Stimulated activated CD8-positive, alpha-beta memory T cell treated with anti-CD3 and anti-CD28 coated beads, Interleukin-4, amount 100 ng/mL, for 4 hours (primary cell): ENCODE measurements at places on chromosomes 1 and 21.
A peak's percentile ranks its signal among the peaks of the same experiment; 100 is the strongest.

GRCh38 chr1:110084227-110085078 is 14.0 kb upstream of the ALX3 start:
- DNase-seq, result no peak

DNA sequence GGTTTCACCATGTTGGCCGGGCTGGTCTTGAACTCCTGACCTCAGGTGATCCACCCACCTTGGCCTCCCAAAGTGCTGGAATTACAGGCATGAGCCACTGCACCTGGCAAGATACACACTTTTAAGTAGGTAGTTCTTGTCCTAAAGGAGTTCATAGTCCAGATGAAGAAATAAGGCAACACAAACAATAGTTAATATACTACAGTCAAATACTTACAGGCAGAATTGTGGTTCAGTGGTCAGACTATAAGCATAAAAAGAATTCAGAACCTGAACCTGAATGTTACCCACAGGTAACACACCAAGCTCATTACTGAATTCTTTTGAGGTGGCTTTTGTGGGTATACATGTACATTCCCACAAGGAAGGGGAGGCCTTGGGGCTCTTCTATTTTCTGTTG is 1.8 kb downstream of the SDHB start:
- no peak for DNase-seq

DNA sequence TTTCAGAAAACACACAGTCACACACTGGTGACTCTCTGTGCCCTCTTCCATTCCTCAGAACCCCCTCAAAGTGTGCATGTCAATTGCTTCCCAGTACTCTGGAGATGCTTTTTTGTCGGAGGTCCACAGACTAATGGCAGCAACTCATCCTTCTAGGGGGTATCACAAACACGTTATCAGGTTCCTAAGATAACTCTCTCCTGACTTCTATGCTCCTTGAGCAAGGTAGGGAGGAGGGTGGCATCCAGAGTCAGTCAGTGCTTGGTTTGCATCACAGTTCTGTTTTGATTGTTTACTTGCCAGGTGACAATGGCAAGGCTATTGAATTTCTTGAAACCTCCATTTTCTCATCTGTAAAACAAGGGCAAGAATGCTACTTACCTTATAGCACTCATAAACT is 39.4 kb upstream of the DYNLT5 start:
- no peak for DNase-seq

GRCh38 chr21:46153247-46154154 is 1.9 kb downstream of the FTCD start:
- peak; percentile 25 for DNase-seq

- DNase-seq, result no peak
These were observed 351 bp downstream of the MIXL1 start for GRCh38 chr1:226223786-226224244.

DNA sequence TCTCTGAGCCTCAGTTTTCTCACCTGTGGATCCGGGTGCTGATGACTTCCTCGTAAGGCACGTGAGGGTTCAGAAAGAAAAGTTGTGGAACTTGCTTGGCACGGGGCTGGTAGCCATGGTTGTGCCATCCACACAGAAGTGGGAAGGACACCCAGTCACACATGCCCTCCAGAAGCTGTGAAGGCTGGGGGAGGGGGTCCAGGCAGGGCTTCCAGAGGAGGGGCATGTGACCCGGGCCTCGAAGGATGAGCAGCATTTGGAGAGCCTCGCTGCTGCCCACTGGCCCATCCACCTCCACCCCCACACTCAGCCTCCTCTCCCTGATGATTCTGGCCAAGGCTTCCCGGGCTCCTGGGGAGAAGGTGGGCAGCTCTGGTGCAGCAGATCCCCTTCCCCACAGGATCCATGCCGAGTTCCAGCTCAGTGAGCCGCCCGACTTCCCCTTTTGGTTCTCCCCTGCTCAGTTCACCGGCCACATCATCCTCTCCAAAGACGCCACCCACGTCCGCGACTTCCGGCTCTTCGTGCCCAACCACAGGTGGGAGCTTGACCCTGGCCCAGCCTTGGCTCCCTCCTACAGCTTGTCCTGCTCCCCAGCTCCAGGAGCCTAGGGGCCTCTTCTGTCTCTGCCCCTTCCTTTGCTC is 9.4 kb downstream of the SELENON start:
- no peak for DNase-seq

- DNase-seq, result no peak
These were observed 78.2 kb downstream of the SLC16A1 start for GRCh38 chr1:112877750-112878149.

DNA sequence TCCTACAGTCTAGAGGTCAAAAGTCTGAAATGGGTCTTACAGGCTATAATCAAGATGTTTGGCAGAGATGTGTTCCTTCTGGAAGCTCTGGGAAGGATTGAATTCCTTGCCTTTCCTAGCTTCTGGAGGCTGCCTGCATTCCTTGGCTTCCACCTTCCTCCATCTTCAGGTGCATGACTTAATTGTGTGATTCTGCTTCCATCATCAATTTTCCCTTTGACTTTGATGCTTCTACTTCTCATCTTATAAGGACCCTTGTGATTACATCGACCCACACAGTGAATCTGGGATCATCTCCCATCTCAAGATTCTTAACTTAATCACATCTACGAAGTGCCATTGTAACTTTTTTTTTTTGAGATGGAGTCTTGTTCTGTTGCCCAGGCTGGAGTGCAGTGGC is 111.4 kb downstream of the UCK2 start:
- DNase-seq, result no peak

GRCh38 chr1:22184892-22185612 is 42.2 kb upstream of the WNT4 start:
- DNase-seq, result no peak

- no peak for DNase-seq
These were observed 19.6 kb downstream of the EDN2 start for GRCh38 chr1:41464885-41465284.

- DNase-seq, result no peak
These were observed 896 bp downstream of the LYSMD1 start for GRCh38 chr1:151164732-151165280.

- no peak for DNase-seq
These were observed 22.2 kb upstream of the PRSS38 start for GRCh38 chr1:227793079-227793947.

DNA sequence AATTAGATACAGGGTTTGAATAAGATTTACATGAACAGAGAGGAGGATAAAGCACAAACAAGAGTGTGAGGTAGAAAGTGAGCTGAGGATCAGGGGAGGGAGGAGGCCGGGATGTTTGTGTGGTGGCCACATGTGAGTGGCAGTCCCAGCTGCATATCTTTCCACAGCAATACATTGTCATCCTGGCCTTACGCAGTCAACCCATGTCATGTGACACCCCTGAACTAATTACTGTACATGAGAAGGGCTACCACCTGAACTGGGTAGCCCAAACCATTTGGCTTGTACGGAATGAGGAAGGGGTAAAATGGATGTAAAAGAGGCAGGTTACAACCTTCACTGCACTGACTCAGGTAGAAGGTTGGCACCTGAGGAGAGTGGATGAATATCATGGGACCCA is 4.2 kb downstream of the SLAMF7 start:
- DNase-seq, result no peak

DNA sequence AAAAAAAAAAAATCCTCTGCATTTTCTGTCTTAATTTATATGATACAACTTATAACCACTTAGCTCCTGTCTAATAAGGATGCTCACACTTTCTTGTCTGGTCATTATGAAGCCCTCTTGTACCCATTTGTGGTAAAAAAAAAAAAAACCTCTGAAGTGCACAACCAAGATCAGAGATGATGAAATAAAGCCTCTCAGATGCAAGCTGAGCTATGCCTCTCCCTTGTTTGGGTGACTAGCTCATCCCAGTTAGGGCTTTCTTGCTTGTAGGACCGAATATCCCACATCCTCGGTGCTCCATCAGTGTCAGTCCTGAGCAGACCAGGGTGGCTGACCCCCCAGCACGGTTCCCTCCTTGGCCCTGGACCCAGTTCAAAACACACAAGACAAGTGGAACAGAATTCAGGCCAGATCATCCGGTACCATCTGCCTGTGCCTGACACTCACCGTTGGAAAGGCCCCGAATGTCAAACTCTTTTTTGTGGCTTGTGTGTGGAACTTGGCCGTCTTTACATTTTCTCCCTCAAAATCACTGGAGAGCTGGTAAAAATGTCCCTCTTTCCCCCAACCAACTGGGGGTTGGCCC is 6.3 kb upstream of the SELENON start:
- no peak for DNase-seq

GRCh38 chr1:211352985-211353515 is 26.4 kb downstream of the TRAF5 start:
- DNase-seq, result peak; percentile 27

GRCh38 chr1:17669305-17669704 is 85.8 kb upstream of the ACTL8 start:
- no peak for DNase-seq

- DNase-seq, result no peak
These were observed 654.9 kb upstream of the PKN2 start for GRCh38 chr1:88029142-88029541.

- DNase-seq, result no peak
These were observed 10.9 kb upstream of the LRRC3 start for GRCh38 chr21:44444286-44444931.

GRCh38 chr1:214550013-214550856 is 1.2 kb downstream of the PTPN14 start:
- no peak for DNase-seq

- no peak for DNase-seq
These were observed 24.0 kb downstream of the FNBP1L start for GRCh38 chr1:93471911-93472310.

DNA sequence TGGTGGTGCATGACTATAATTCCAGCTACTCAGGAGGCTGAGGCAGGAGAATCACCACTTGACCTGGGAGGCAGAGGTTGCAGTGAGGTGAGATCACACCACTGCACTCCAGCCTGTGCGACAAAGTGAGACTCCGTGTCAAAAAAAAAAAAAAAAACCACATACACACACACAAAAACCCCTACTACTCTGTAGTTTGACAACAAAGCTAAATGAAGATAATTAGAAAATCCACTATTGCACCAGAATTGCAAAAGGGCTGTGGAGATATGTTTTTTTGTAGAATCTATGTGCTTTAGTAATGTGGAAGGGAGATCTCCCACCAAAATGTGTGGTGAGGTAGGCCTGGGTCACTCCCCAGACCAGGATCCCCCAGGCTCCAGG is 32.2 kb upstream of the KHDRBS1 start:
- DNase-seq, result no peak

- no peak for DNase-seq
These were observed 78.0 kb downstream of the WDR64 start for GRCh38 chr1:241730031-241730430.

- peak; percentile 20 for DNase-seq
These were observed 5.4 kb downstream of the FOXO6 start for GRCh38 chr1:41366455-41367287.

DNA sequence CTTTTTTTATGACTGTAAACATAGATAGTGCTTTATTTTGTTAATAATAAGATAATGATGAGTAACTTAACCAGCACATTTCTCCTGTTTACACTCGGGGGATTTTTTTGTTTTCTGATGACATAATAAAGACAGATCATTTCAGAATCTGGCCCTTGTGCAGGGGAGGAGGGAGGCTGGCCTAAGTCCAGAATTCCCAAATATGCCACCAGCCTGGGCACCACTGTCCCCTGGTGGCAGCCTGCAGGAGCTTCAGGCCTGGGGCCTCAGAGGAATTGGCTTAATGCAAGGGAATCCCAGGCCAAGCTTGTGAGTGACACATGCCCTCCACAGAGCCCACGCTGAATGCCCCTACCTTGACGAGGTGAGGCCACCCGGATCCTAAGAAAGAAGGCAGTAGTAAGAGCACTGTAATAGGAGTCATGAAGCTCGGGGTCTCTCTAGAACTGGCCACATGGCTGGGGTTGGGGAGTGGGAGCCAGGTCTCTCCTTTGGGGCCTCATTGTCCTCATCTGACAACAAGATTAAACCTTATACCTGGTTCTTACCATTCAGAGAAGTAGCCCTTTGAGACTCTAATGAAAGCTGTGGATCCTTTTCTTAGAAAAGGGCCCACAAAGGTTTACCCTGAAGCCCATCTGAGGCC is 24.1 kb downstream of the ETNK2 start:
- DNase-seq, result no peak

GRCh38 chr1:89927478-89927877 is 67.4 kb upstream of the ZNF326 start:
- DNase-seq, result no peak

GRCh38 chr1:178752891-178753290 is 27.8 kb downstream of the RALGPS2 start:
- DNase-seq, result no peak

DNA sequence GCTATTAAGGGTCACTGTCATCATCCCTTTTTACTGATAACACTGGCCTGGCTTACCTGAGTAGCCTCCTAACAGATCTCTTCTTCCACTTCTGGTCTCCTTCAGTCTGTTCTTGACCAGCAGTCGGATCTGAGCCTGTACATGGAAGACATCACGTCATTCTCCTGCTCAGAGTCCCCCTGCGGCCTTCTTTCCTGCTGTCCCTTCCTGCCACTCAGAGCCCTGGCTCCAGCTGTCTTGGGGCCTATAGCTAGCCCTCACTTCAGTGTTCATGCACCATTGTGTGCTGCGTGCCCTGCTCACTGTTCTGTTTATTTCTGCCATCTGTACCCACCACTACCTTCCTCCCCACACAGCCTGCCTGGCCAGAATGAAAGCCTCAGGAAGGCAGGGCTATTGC is 8.4 kb downstream of the ADARB1 start:
- no peak for DNase-seq

DNA sequence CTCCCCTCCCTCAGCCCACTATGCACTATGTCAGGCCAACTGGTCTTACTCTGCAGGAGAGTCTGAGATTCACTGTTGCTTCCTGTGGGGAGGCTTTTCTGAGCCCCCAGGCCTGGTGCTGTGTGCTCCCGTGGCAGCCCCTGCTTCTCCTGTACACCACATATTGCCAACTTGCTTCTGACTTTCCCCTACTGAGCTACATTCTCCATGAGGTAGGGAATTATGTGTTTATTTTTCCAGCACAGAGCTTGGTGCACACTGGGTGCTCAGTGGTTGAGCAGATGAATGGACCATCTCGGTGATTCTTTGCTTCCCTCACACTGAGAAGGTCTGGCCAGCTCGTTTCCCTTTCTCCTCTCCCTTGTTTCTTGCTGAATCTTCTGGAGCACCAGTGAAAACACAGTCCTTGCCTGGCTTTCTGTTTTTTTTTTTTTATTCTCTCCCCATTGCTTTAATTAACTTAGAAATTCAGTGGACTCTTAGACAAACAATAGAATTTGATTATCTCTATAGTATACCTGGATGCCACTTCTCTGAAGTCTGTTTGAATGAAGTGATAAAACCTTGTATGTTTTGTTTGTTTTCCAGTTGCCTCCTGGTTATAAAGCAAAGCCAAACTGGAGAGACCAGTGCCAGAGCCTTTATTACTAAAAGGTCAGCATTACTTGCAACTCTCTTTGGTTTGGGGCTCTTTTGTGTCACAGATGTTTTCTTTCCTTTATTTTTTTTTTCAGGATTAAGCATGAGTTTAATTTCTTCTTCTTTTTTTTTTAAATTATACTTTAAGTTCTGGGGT is 50.3 kb upstream of the CNIH3 start:
- DNase-seq, result no peak
